Occipital lobe (tissue), 3 donors: ENCODE measurements at places on chromosomes 11 and 22.

GRCh38 chr22:19641254-19641982, 72.9 kb upstream of the SEPTIN5 start:
- DNase-seq, result no peak

DNA sequence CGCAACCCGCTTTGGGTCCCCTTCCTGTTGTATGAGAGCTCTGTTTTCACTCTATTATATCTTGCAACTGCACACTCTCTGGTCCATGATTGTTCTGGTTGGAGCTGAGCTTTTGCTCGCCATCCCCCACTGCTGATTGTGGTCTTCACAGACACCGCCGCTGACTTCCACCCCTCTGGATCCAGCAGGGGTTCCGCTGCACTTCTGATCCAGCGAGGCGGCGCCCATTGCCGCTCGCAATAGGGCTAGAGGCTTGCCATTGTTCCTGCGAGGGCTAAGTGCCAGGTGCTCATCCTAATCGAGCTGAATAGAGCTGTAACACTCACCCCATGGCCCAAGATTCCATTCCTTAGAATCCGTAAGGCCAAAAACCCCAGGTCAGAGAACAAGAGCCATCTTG, 1905.8 kb upstream of the RAG2 start:
- no peak for DNase-seq

- no peak for DNase-seq
Observed at GRCh38 chr11:72668629-72669347, 5.4 kb downstream of the PDE2A start.

- DNase-seq, result no peak
Observed at GRCh38 chr11:116540645-116541304, 232.0 kb downstream of the BUD13 start.

- no peak for DNase-seq
Observed at GRCh38 chr22:27311698-27312550, 489.6 kb downstream of the MN1 start.

GRCh38 chr11:134587345-134587744, 175.3 kb upstream of the B3GAT1 start:
- DNase-seq, result no peak

- no peak for DNase-seq
Observed at GRCh38 chr22:33835265-33835664, 85.0 kb downstream of the LARGE1 start.

- DNase-seq, result no peak
Observed at GRCh38 chr11:87861030-87861429, 314.2 kb downstream of the RAB38 start.
